Activated T-helper 1 cell treated with anti-CD3 and anti-CD28 coated beads, Interleukin-2, amount 50 U/mL, for 16 hours (primary cell): ENCODE measurements at places on chromosomes 16 and 17.

DNA sequence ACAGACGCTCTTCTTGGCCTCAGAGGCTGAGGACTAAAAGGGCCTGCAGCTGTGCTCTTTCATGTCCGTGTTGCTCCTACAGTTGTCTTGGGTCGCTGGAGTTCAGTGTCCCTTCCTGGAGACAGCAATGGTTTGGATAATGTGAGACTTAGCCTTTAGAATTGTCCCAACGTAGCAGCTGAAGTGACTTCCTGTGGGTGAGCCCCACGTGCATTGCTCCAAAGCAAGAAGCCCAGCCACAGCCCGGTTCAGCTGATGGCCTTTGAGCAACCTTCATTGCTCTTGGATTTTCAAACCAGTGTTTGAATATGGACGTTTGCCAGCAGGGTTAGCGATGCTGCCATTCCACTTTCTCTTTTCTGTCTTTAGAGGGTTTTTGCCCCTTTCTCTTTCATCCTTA lies 19.7 kb downstream of the TMEM11 start:
- no peak for DNase-seq

GRCh38 chr17:39717660-39718059 lies 12.7 kb downstream of the MIEN1 start:
- no peak for DNase-seq

DNA sequence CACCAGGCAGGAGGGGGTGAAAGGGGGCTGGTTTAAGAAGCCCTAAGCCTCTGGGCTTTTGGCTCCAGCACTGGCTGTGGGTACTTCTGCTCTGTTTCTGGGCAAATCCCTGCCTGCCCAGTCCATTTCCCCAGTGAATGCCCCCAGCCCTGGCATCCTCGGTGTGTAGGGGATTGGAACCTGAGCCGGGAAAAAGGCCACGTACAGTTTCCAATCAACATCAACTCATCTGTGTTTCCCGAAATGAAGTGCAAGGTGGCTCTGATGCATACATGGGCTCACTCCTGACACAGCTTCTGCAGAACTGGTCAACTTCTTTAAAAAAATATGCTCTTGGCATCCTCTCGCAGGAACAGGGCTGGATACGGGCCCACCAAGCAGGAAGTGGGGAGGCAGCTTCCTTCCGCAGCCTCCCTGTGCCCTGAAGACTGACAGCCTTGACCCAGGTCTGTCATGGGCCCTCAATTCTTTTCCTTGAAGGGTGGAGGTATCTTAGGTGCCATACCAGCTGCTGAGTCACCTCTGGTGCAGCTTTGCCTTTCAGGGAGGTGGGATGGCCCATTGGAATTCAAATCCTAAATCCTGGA lies 73.3 kb downstream of the N4BP1 start:
- no peak for DNase-seq

DNA sequence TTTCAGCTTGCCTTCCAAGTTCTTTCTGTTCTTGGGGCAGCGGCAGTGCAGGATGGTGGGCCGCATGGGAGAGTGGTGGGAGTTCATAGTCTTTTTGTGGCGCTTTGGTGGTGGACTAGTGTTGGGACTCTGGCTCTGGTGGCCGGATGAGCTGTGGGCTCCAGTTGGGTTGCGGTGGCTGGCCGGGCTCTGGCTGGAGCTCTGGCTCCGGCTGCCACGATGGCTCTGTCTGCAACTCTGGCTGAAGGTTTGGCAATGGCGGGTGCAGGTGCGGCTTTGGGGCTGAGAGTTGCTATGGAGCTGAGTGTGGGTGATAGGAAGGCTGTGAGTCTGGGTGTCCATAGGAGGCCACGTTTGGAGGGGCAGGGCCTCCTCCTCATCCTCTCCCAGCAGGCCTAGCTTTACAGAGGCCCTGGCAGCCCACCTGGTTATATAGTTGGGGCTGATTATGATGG lies at the start of gene TNP2:
Gene TNP2, minus strand, starts transcription at position 405 of the 455 bp plus-strand sequence. Its CDS starts 63 bp downstream, at position 342.
- no peak for DNase-seq

GRCh38 chr16:56630134-56630533 lies 2.3 kb upstream of the MT1M start:
- DNase-seq = no peak

GRCh38 chr17:28597606-28598383 lies 1.0 kb downstream of the SPAG5 start:
- no peak for DNase-seq

- DNase-seq = no peak
These were observed 63.8 kb upstream of the GPRC5B start for GRCh38 chr16:19948186-19949104.

DNA sequence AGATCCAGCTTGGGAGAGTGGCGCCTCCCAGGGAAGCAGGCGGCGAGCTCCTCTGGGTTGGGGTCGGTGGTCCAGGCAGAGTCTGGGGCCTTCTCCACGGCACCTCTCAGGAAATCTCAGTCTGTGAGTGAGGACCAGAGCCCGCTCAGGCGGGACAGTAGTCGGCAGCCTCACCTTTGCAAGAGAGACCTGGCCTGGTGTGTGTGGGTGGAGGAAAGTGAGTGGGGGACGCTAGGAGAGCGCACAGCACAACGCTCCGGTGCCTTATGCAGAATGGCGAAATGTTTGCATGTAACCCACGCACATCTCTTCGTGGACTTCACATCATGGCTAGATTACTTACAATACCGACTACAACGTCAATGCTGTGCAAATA lies 2.2 kb downstream of the AHSP start:
- no peak for DNase-seq

DNA sequence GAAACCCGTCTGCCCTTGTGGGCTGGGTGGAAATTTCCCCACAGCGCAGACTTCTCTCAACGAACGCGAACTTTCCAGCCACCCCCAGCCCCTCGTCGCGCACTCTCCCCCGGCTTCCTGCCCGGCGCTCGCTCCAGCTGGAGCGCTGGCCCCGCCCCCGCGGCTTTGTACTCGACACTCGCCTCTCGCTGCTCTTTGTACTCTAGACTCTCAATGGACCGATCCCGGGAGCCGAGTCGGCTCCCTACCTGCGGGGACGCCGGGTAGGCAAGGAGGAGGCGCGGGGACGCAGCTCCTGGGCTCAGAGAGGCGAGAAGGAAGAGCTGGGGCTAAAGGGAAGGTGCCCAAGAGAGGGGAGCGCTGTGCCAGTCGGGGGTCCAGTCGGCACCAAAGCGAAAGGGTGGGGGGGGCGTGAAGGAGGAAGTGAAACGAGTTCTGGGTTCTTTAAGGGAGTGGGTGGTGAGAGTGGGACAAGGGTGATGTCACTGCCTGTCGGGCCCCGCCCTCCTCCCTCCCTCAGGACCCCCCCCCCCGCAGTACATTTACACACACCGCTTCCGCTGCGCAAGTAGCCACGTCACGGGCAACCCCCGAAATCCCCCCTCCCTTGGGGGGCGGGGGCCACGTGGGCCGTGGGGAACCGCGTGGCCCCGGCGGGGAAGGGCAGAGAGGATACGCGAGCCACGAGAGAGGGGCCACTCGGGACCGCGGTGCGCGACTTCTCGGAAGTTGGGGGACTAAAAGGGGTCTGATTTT lies 9.7 kb downstream of the KDM6B start:
- peak; percentile 70 for DNase-seq

- no peak for DNase-seq
These were observed 35.1 kb downstream of the MARF1 start for GRCh38 chr16:15607700-15608396.

DNA sequence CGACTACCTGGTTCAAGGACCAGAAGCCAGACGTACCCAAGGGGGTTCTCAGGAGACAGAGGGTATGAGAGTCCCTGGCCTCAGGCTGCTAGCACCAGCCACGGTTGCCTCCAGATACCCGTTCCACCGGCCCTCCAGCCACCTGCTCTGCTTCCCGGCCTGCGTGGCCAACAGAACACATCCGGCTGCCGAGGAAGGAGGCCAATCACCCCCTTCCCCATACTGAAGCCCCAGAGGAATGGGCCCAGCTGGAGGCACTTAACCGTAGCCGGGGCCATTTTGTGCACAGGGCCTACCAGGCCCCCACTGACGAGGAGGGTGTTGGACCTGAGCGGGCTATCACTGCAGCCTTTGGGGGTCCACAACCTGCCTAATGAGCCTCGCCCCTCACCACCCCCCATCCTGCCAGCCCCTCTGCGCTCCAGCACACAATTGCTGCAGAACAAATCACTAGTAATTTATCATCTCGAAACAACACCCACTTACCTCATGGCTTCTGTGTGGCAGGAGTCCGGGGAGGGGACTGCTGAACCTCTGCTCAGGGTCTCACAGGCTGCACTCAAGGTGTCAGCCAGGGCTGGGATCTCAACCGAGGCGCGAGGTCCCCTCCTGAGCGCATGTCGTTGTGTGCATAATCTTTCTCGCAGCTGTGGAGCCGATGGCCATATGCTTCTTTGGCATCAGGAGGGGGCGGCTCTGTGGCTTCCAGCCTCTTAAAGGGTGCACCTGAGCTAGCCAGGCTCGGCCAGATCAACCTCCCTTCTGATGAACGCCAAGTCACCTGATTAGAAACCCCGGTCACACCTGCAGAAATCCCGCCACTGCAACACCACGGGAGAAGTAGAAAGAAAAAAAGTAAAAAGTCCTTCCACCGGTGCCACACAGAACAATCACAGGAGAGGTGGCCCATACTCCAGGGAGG lies 10.1 kb upstream of the KREMEN2 start:
- DNase-seq = no peak

- no peak for DNase-seq
These were observed 585 bp downstream of the AP1G1 start for GRCh38 chr16:71807905-71808592.

DNA sequence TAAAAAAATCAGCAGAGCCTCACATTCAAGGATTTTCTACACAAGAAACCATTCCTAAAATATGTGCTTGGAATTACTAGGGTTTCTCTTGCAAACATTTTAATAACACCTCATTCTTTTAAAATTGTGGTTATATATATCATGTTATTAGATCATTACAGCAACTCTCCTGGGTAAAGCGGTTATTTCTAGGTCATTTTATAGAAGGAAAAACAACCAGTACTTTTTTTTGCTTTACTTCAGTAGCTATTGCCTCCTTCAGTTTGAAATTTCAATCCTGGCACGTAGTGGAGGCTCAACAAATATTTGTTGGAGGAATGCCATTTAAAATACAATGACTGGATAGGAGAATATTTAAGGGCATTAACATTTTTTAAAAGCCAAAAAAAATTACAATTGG lies 220.6 kb downstream of the CDRT15L2 start:
- DNase-seq = no peak

GRCh38 chr16:79402920-79403319 lies 197.6 kb downstream of the MAF start:
- DNase-seq = no peak

DNA sequence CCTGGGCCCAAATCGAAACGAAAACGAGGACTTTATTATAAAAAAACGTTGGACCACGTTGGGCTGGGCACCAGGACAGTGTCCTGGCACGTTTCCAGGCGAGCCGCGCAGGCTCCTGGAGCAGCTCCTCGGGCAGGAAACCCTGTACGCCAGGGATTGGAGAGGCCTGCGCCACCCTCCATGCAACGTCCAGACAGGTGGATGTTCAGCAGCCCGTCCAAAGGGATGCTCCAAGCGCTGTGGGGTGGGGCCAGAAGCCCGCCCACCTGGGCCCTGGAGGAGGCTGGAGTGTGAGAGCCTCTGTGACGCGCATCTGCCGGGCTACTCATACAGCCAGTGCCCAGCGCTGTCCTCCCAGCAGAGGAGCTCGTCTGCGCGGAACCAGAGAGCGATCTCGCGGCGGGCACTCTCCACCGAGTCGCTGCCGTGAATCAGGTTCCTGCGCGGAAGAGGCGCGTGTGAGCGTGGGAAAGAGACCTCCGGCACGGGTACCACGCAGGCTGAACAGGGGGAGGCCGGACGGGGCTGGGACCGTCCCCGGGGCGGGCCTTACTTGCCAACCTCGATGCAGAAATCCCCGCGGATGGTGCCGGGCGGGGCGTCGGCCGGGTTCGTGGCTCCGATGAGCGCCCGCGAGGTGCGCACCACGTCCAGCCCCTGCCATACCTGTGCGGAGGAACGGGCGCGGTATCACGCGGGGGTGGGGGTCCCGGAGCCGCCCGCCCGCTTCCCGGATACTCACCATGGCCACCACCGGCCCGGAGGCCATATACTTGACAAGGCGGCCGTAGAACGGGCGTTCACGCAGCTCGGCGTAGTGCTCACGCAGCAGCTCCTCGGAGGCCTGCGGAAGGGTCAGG lies 785 bp downstream of the NME3 start:
- peak; percentile 42 for DNase-seq

- no peak for DNase-seq
These were observed 29.0 kb downstream of the SLC25A10 start for GRCh38 chr17:81741049-81741593.

DNA sequence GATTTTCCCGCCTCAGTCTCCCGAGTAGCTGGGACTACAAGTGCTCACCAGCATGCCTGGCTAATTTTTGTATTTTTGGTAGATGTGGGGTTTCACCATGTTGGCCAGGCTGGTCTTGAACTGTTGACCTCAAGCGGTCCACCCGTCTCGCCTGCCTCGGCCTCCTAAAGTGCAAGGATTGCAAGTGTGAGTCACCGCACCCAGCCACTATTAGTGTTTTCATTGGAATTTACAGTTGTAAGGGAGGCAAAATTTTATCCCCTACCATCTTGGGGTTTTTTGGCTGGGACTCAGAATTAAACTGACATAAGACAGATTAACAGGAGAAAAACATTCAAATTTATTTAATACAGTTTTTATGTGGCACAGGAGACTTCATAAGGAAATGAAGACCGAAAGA lies 12.3 kb upstream of the MYCBPAP start:
- DNase-seq = no peak

DNA sequence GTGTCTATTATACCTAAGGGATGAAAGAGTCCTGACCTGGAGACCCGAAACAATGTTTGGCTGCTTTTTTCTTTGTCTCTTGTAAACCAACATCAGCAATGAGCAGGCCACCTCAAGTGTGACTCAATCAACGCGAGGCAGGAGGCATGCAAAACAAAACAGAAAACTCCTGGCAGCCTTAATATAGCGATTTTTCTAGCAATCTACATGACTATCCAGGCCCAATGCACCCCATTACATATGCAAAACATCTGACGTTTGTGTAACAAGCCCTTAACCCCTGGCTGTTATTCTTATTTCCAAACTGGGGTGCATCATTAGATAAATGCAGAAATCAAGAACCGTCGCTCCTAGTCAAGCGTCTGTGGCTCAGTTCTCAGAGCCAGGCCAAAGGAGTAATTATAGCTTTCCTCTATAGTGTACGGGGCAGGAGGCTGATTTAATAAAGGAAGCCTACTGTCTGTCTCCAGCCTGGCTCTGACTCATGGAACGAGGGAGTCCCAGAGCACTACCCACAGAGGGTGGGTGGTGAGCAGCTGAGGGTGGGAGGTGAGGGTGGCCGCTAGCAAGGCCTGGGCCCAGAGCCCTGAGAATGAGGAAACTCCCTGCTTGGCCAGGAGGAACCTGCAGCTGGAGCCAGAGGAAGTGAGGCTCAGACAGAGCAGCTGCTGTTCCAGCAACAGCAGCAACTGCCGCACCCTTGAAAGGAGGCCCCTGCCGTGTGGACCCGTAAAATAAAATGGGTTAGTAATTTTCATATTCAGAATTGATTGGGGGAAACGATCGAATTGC lies 43.9 kb downstream of the CHD9 start:
- no peak for DNase-seq

GRCh38 chr17:4364622-4365041 lies 1.8 kb downstream of the UBE2G1 start:
- DNase-seq = no peak
